ENCODE measurements at places on chromosomes 6 and 20.

DNA sequence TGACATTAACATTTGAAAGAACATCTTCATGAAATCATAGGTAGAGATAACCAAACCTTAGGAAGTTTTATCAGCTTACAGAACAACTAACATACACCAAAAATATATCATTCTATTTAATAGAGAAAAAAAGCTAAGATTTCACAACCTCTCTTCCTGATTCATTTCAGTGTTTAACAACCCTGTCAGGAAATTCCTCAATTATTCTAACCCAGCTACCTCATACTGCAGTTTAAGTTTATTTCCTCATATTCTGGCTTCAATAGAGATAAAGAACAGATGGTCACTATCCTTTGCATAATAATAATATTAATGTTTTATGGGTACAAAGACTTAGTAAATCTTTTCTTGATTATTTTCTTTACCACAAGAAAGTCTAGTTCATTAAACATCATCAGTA is 112.9 kb upstream of the HSF2 start:
- DNase-seq: no peak

- DNase-seq: no peak
Observed at GRCh38 chr20:20849161-20849560, 136.7 kb upstream of the RALGAPA2 start.

GRCh38 chr20:31949877-31950646 is 1.8 kb downstream of the PDRG1 start:
- DNase-seq: no peak

GRCh38 chr6:160831739-160832138 is 129.7 kb downstream of the PLG start:
- no peak for DNase-seq

DNA sequence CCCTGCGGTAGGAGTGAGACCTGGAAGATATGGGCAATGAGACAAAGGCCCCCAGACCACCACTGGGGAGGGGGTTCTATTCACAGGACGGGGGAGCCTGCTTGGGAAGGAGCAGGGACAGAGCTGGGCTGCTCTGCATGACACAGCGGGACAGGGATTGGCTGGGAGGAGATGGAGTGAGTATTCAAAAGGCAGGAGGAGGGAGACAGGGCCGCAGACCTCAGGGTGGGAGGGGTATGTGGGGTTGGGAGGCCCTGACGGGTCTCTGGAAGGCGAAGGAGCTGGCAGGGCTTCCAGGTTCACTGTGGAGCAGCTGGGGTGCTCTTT is 60.8 kb upstream of the RPS6KA2 start:
- DNase-seq: no peak

DNA sequence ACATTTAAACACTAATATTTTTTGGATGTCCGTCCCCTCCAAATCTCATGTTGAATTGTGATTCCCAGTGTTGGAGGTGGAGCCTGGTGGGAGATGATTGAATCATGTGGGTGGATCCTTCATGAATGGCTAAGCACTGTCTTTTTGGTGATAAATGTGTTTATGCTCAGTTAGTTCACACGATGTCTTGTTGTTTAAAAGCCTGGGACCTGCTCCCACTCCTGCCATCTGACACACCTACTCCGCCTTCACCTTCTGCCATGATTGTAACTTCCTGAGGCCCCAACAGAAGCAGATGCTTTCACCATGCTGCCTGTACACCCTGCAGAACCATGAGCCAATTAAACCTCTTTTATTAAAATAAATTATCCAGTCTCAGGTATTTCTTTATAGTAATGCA is 114.7 kb downstream of the TNFAIP3 start:
- no peak for DNase-seq

GRCh38 chr6:36353411-36353915 is 16.8 kb upstream of the BNIP5 start:
- DNase-seq: no peak

DNA sequence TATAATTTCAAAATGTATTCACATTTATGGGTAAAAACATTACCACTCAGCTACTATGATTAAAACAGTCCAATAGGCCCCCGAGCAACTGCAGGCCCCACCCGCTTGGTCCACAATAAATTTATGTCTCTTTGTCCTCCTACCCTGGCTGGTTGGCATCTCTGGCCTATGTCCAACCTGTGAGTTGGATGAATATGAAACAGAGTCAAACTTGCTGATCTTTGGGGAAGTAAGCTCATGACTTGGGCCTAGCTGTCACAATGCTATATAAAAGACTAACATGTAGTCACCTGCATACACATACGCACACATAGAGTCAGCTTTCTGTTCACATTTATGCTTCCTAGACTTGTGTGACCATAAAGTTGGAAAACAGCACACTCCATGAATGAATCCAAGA is 20.5 kb downstream of the MAP7 start:
- DNase-seq: no peak

DNA sequence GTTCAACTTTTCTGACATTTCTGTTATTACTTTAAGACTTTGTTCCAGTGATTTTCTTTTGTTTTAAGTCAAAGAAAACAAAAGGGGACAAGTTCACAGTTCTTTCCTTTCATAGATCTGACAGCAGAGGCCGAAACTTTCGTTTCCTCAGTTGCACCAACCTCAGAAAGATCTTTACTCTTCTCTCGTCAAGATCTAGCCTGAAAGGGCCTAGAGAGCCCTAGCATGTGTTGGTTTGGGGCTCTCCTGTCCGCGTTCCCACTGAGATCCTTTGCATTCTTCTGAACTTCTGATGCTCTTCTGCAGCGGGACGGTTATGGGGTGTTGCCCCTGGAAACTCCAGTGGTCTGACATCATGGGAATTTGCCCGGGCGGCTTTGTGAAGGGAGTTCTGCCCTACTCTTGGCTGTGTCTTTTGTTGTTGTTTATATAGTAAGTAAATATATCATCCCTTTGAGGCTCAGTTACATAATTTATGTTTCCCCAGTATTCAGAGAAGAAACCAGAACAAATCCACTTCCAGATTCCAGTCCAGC is 129.1 kb downstream of the SASH1 start:
- no peak for DNase-seq
